ENCODE measurements at places on chromosomes 4 and X.

- no peak for DNase-seq
These were observed 2.8 kb downstream of the ERVMER34-1 start for GRCh38 chr4:52748432-52748831.

DNA sequence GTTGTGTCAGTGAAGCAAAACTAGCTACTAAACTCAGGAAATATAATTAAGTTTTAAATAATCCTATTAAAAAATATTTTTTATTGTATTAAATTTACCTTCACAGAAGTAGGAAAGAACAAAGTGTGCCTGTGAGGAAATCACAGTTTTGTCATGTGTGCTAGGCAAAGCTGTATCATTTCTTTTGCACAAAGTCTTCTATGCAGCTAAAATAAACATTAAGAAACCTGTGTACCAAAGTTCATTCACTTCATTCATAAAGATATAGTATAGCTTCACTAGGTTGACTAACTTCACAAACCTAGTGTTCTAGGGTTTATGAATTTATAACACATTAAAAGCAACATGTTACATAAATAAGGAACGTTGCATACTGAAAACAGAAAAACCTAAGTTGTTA is 131.0 kb downstream of the PDS5A start:
- DNase-seq: no peak

- no peak for DNase-seq
These were observed 103.5 kb downstream of the LDB2 start for GRCh38 chr4:16794816-16795445.

GRCh38 chr4:113049421-113050370 is at the start of gene ANK2:
ANK2 (plus strand) TSS chr4:113049653; CDS start chr4:113049729, 76 bp downstream.
- no peak for DNase-seq

DNA sequence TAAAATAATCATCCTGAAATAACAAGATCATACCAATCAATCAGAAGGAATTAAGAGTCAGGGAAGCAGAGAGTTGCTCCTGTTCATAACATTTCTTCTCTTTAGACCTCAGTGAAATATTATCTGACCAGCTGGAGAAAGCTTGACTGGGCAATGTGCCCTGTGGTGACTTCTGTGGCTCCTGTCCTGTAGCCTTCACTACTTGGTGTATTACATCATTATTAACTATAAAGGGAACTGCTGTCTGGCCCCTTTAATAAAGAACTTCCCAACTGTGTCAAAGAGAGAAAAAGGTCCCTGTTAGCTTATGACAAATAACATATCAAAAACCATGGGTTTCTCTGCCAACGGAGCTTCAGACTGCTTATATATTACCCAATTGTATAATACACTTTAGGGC is 18.0 kb downstream of the OPHN1 start:
- no peak for DNase-seq

GRCh38 chr4:186104114-186104889 is at the start of gene FAM149A:
FAM149A (plus strand) TSS chr4:186104704.
- peak; percentile 9 for DNase-seq
